ENCODE measurements at places on chromosomes 13 and 19.

GRCh38 chr19:53037101-53038097, 7.1 kb upstream of the ERVV-2 start:
- DNase-seq = no peak

GRCh38 chr13:110225003-110225402, 82.0 kb downstream of the COL4A1 start:
- DNase-seq = no peak

- no peak for DNase-seq
These were observed 1.8 kb downstream of the HDGFL2 start for GRCh38 chr19:4473763-4474513.

DNA sequence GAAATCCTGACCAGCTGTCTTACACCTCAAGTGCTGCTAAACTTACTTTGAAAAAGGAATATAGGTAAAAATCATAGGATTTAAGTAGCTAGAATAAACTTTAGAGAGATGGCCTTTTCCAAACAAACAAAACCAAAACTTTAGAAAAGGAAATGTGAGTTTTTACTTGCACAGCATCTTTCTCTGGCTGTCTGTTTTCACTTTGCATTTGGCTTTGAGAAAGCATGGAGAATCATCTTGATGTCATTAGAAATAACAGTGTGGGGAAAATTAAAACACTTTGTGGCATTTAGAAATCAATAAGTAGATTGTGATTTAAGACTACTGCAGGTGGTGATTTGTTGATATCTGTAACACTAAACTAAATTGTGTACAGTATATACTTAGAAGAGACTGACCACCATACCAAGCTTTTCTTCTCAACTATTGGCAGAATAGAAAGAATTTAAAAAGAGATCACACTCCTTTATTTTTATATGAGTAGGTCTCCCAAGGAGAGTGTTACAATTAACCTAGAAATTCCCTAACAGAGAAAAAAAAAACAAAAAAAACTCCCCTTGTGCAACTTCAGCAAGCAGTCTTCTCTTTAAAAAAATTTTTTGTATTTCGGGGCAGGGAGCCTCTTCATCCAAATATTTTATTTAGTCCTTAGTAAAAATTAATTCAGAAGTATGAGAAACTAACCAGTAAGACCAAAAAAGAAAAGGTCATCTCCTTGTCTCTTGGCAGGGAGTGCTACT, 6.1 kb downstream of the WDFY2 start:
- DNase-seq = no peak
